ENCODE measurements at places on chromosomes 16 and 17.
A peak's percentile ranks its signal among the peaks of the same experiment; 100 is the strongest.

GRCh38 chr16:72621651-72622050 is 426.3 kb downstream of the ZFHX3 start:
- no peak for DNase-seq

DNA sequence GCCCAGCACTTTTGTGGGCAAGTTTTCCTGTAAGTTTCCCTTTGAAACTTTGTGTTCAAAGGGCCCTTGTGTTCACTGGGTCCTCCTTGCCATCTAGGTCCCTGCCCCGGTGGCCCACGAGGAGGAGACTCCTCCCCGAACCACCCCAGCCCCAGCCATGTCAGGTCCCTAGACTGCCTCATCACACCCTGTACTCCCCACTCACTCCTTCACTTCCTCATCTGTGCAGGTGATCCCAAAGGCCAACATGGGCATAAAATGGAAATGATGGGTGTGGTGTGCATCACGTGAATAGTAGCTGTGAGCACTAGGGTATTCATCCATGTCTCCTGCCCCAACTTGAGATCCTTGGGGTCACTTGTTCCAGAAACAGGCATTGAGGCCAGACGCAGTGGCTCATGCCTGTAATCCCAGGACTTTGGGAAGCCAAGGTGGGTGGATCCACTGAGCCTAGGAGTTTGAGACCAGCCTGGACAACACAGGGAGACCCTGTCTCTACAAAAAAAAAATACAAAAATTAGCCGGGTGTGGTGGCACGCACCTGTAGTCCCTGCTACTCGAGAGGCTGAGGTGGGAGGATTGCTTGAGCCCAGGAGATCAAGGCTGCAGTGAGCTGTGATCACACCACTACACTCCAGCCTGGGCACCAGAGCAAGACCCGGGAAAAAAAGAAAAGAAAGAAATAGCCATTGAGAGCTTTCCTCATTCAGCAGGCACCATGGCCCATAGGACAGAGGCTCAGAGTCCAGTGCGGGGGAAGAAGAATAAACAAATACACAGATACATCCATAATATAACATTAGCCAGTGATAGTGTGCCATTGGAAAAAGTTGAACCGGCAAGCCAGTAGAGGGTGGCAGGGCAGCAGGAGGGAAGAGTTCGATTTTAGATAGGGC is 74.5 kb downstream of the KATNIP start:
- no peak for DNase-seq

DNA sequence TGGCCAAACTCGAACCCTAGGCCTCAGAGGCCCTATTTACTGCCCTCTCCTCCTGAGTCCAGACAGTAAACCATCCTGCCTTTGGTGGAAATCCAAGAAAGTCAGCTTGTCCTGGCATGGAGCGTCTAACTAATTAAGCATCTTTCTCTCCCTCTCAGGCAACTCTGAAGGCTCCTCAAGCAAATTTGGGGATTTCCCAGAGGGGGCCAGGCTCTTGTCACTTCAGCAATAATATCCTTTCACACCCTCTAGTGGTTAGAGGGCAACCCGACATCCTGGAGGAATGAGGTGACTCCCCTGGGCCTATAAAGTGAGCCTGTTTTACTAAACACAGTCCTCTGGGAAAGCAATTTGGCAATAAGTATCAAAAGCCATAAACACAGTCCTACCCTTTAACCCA is 60.4 kb downstream of the NOG start:
- no peak for DNase-seq

DNA sequence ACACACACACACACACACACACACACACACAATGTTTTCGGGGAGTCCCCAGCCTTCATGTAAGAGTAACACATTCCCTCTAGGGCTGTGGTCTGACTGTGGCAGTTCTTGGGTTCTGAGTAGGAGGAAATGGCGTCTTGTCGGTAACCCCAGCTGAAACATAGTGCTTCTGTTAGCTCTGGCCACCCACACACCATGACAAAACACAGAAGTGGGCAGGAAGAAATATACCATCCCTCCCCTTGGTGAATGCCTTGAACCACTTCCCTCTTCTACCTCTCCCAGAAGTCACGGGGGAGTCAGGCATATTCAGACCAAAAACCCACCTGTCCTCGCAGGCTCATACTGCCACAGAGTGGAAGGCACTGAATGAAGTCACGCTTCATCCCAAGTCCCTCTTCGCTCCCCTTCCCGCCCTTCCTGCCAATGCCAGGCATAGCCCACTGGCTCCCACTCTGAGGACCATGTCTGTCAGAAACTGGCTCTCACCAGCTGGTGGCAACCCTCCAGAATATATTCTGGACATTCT is 11.5 kb downstream of the SLC35B1 start:
- no peak for DNase-seq

GRCh38 chr16:86977076-86977676 is 340.0 kb downstream of the C16orf95 start:
- DNase-seq = no peak

DNA sequence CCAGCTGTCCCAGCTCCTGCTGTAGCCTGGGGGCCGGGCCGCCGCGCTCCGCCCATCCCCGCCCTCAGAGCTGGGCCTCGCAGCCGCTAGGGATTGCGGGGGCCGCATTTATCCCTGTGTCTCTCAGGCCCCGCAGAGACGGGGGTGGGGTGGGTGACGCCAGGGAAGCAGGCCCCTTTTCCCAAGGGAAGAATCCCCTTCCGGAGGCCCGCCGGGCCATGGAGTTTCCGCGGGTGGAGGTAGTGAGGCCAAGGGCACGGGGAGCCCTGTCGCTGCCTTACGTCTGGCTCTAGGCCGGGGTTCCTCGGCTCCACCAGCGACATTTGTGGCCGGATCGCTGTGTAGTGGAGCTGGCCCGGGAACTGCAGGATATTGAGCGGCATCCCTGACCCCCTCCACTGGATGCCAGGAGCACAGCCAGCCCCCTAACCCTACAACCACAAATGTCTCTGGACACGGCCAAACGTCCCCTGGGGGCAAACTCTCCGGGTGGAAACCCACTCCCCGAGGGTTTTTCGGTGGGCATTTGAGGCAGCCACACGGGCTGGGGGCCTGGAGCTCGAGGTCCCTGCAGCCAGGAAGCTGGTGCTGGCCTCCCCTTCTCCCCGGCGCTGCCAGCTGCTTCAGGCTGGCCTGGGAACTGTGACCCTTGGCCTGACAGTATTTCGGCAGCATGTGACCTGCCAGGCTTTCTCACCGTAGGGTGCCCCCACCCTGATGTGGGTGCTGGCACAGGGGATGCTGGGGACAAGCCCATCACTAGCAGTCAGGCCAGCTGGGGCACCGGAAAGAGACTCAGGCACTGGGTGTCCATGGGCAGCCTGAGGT is 12.0 kb upstream of the CD300A start:
- DNase-seq = peak; percentile 85

DNA sequence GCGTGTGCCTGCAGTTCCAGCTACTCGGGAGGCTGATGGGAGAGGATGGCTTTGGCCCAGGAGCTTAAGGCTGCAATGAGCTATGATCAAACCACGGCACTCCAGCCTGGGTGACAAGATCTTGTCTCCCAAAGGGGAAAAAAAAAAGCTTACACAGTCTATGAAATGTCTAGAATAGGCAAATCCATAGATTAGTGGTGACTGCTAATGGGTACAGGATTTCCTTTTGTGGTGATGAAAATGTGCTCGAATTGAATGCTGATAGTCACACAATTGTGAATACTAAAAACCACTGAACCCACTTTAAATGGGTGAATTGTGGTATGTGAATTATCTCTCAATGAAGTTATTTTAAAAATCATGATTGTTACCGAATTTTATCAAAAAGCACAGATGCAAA is 14.9 kb downstream of the USP7 start:
- DNase-seq = no peak

- no peak for DNase-seq
Measured at GRCh38 chr17:56786989-56787482, 46.7 kb downstream of the C17orf67 start.

- DNase-seq = no peak
Measured at GRCh38 chr17:78151514-78152008, 5.4 kb downstream of the C17orf99 start.

GRCh38 chr16:3731126-3731935 is 14.0 kb upstream of the TRAP1 start:
- no peak for DNase-seq

- DNase-seq = no peak
Measured at GRCh38 chr17:14547016-14547415, 246.1 kb downstream of the HS3ST3B1 start.

DNA sequence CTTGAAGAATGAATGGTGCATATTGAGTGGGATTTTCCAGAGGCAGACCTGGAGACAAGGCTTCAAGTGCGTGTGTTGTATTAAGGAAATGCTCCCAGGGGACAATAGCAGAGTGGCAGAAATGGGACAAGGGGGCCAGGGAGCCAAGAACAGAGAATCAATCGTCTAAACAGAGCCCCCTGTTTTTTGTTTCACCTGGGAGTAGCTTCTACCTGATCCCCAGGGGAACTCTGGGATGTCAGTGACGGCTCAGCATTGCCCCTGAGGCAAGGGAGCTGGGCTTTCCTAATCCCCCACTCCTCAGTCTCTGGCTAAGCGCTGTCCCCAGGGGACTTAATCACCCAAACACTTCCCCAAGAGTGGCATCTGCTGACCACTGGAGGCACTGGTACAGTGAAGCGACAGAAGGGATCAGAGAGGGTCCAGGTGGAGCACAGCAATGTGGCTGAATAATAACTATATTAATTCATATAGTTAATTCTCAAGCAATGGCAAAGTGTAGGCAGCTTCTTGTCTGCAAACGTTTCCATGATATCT is 35.7 kb upstream of the C16orf78 start:
- no peak for DNase-seq

DNA sequence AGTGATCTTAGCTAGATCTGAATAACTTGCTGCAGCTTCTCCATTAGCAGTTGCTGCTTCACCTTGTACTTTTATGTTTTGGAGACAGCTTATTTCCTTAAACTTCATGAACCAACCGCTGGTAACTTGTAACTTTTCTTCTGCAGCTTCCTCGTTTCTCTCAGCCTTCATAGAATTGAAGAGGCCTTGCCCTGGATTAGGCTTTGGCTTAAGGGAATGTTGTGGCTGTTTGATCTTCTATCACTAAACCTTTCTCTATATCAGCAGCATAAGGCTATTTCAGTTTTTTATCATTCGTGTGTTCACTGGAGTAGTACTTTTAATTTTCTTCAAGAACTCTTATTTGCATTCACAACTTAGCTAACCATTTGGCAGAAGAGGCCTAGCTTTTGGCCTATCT is 21.5 kb upstream of the TMEM92 start:
- no peak for DNase-seq

DNA sequence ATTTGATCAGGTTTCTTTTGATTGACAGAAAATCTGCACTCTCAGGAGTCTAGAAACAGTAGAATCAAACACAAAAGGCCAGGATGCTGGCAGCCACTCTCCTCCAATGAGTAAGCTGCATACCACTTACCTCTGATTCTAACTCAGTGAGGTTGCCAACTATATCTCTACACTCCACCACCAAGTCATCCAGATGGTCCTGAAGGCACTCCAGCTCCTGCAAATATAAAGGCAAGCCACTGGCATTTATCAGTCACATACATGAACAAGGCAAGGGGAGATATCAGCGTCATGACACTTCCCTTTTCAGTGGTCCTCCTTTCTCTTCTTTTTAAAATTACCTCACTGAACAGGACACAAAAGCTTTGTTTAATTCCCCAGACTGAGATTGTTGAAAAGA is 53.1 kb upstream of the CLEC18B start:
- no peak for DNase-seq

DNA sequence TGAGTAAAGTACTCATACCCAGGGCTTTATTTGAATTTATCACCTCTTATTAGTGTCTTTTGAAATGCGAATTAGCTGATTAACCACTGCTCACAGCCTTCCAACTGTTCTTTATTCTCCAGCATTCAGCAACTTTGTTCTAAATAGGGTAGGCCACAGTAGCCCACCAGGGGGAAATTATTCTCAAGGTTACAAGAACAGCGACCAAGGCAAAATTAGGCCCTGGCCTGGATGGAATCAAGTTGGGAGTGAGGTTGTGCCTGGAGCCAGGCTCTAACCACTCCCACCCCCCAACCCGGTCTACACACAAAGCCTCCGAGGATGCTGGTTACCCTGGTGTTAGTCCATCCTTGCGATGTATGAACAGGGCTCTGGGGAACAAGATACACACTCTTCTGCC is 245.5 kb downstream of the STX8 start:
- no peak for DNase-seq

GRCh38 chr17:41814195-41814594 is 1.4 kb downstream of the FKBP10 start:
- DNase-seq = no peak

GRCh38 chr17:73030995-73031394 is 61.5 kb downstream of the SLC39A11 start:
- no peak for DNase-seq

DNA sequence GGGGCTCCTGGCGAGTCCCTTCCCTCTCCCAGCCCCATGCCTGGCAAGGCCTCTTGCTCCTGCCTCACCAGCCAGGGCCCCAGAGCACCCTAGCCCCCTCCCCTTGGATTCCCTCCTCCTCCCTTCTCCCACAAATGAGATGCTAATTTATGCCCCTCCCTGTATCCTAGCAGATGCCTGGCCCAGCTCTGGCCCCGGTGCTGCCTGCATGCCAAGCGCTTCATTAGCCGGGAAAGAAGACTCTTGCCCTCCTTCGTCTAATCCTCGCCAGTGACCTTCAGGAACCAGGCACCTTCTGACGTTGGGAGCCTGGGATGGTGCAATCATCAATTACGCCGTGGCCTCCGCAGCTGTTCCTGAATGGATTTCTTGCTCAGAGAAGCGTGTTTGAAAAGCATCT is 127.8 kb downstream of the SDK2 start:
- DNase-seq = no peak

DNA sequence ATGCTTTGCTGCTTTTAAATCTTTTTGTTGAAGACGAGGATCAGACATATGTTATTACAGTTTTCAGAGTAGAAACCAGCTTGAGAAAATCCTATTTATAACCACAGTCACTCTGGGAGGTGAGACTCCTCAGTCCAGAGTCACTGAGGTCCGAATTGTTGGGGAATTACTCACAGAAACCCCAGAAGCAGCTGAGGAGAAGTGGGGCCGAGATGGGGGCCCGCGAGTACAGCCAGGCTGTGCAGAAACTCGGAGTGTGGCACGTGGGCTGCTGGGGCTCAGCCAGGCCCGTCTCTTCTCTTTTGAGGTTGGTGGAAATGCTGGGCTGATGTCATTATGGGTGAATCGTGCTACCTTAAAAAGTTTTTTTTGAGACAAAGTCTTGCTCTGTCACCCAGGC is 14.4 kb upstream of the GNG13 start:
- DNase-seq = no peak

DNA sequence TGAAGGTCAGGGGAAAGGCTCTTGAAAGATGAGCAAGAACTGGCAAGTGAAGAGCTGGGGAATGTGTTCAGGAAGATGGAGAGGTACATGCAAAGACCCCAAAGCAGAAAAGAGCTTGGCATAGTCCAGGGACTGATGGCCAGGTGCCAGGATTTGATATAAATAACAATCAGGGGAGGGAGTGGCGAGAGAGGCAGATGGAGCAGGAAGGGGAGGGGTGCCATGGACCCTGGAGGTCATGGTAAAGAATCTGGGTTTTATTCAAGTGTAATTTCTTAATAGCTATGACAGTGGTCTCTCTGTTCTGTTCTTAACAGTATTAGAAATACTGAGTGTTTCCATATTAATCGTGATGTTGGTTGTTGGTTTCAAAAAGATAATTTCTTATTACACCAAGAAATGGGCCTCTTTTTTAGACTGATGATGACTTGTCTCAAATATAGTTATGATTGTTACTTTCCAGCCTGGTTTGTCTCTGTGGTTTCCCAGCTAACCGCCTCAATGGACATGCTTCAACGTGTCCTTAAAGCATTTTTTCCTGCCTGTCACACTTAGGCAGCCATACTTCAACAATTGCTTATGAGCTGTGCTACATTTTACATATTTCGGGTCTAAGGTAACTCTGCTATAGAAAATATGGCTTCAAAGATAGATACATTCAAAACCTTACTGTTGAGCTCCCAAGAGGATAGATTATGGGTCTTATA is 49.4 kb downstream of the MYH10 start:
- no peak for DNase-seq

GRCh38 chr17:49297141-49297540 is 64.9 kb downstream of the ZNF652 start:
- no peak for DNase-seq
